ENCODE measurements at places on chromosomes 6 and 20.
A peak's percentile ranks its signal among the peaks of the same experiment; 100 is the strongest.

DNA sequence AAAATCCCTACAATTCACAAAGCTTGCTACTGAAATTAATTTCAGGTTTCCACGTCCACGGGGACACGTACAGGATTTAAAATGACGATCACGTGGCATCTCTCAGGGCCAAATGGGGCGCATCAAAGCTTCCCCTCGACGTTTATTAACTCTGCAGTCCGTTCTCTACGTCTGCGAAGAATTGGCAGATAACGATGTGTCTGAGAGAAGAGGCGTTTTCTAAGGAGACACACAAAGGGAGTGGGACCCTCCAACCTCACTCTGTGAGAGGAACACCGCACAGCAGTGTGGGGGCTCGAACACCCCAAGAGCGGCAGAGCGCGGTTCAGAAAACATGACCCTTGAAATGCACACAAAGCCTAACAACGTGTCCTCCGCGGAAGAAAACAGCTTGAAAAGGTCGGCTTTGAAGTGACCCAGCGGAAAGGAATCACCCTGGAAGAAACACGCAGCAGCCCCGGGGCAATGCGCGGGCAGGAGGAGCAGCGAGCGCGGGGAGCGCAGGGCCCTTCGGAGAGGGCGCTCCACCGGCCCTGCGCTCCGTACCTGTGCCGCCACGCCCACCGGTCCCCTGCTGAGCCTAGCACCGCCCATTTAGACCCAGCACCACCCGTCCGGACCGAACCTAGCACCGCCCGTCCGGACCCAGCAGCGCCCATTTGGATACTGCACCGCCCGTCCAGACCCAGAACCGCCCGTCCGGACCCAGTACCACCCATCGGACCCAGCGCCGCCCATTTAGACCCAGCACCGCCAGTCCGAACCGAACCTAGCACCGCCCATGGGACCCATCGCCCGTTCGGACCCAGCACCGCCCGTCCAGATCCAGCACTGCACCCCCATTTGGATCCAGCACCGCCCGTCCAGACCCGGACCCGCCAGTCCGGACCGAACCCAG is 1.1 kb upstream of the AFDN start:
- DNase-seq: peak; percentile 31

DNA sequence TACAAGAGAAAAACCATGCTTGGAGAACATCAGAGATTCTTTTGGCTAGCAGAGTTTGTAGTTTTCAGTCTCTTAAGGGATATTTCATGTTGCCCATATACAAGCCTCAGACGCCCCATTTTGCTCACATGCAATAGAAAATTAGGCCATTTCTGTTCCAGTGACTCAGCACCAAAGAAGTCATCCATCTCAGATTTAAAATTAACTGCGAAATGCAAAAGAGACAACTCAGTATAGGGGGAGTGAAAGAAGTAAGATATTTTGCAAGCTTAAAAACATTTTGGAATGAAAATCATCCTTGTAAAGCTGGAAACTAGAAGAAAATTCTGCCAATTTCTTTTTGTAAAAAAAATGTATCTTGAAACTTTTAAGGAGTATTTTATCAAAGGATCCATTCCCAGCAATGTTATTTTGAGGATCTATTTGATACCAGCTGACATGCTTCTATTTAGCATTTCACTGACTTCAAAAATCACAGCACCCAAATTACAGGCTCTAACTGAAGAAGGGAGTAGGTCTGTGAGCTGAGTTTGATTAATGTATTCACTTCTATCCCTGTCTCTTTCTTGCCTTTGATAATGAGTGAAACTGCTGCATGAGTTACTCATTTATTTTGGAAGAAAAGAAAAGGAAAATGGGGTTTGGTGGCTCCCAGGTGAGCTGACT is 223.7 kb upstream of the SULF2 start:
- no peak for DNase-seq

DNA sequence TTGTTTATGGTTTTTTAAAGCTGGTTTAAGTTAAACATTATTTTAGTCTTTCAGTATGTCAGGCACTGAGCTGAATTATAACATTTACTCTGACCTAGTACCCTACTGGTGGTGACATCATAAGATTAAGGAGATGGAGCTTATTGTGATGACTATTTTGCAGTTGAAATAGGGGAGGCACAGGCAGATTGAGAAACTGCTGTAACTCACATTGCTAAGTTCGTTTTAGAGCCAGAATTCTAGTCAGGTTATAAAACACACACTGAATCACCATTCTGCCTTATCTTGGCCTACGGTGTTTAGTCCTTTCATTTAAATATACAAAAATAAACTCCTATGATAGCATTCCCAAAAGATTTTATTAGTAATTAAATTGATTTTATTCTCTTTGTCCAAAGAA is 584.1 kb downstream of the TFAP2A start:
- no peak for DNase-seq

- DNase-seq: no peak
These were observed 8.3 kb downstream of the FAM110A start for GRCh38 chr20:841568-842546.

GRCh38 chr6:21844120-21844917 is 250.8 kb downstream of the SOX4 start:
- DNase-seq: no peak

- DNase-seq: no peak
These were observed 263.2 kb upstream of the NT5E start for GRCh38 chr6:85186546-85187175.

DNA sequence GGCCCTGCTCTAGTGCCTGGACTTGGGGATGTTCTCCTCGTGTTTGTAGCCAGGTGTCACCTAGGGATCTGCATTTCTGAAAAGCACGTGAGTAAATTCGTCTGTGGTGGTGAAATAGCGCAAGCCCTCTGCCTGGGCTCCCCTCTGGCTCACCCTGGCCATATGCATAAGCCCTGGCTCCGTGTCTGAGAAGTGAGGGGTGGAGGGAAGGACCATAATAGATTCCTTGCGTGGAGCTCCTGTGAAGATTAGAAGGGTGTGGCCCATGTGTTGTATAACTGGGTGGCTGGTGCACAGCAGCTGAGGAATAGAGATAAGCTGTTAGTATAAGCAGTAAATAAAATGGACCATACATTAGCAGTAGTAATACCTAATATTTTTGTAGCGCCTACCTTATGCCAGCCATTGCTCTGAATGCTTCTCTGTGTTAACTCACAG is 4.8 kb downstream of the BCAS1 start:
- no peak for DNase-seq

- no peak for DNase-seq
These were observed 119.7 kb downstream of the BCKDHB start for GRCh38 chr6:80226151-80226550.

DNA sequence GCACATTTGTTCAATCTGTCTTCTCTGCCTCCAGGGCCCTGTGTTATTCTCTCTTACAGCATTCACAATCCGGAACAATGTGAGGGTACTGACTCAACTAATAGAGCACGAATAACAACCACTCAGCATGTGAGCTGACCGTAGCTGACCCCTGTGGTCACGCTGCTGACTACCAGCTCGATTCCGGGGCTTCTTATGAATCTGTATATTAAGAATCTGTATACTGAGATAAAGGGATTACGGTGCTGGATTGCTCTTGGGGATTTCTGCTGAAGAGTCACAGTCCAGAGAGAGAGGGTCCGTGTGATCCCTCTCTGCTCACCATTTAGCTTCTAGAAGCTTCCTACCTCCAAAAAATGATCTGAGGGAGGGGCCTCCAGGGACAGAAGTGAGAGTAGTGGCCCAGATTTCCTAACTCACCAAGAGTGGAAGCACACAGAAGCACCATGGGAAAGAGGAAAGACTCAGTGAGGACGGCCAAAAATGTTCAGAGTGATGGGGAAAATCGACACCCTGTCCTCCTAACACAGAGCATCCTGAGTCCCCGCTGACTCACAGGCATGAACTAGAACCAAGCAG is 156.2 kb downstream of the THBS2 start:
- DNase-seq: no peak

DNA sequence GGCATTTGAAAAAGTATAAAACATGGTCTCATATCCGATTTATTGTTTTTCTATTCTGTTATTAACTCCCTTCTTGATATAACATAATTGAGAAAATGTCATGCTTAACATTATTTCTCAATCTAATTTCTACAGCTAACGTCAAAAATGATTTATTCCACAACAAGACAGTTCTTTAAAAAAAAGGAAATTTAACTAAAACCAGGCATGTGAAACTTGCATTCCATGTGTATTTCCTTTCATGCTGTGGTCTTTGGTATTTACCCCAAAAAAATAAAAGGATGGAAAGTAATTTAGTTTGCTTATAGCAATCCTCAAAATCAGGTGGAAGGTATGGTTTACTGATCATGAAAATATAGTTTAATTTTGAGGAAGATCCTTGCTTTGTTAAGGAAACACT is 142.8 kb downstream of the COL21A1 start:
- DNase-seq: no peak

DNA sequence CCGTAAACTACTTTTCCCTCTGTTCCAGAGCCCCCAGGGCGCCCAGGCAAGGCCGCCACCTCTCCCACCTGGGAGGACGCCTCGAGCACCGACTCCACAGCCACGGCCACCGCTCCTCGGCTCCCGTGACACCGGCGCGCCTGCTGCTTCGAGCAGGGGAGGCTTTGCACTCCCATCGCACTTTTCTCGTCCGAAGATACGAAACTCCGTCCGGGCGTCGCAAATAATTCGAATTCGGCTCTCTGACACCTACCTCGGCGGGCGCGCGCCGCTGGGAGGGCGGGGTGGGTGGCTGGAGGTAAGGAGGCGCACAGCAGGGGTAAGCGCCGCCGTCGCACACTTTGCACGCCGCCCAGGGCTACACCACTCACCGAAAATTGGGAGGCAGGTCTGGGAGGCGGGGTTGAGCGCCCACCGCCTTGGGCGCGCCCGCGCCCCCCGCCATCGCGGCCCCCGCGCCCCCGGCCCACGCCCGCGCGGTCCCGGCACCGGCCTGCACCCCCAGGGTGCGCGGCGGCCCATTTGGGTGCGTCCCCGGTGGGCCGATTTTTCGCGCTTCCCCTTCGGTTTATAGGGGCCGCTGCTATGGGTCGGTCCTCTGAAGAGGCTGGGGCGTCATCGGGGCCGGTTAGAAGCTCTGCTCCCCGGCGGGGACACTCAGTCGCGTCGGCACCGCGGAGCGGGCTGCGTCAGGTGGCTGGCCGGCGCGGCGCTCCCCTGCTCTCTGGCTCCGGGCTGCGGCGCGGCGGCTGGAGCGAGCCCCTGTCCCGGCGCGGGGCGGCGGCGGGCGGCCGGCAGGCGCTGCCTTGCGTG is 36.2 kb downstream of the GNAS start:
- DNase-seq: peak; percentile 89

DNA sequence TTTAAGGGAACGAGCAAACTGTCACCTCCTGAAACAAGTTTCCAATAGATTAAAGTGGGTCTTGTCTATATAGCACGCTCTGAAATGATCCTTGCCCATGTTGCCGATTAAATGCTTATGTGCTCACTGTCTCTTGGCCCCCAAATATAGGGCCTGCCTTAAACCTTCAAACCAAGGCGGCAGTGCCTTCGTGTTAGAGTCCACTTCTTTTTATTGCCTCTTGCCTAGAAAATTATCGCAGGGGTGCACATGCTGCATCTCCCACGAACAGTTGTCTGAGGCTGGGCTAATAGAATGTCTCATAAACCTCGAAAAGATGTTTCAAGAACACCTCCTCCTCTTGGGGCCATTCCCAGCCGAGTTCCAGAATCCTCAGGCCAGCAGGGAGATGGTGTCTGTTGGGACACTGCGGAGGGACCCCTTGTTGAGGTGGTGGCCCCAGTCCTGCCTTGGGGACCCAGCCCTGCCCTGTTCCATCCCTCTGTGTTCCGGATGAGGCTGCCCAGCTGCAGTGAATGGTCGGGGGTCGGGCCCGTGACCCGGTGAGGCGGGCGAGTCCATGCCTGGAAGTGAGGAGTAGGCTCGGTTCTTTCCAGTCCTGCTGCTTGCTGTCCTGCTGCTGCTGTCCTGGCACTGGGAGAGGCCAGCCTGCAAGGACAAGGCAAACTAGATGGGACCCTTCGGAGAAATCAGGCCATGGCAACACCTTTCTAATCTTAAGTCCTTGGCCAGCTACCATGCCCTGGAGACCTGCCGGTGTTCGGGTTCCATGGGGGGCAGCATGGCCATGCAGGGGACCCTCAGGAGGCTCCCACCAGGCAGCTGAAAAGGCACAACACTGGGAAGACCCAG is 34.7 kb upstream of the SLCO4A1 start:
- no peak for DNase-seq

DNA sequence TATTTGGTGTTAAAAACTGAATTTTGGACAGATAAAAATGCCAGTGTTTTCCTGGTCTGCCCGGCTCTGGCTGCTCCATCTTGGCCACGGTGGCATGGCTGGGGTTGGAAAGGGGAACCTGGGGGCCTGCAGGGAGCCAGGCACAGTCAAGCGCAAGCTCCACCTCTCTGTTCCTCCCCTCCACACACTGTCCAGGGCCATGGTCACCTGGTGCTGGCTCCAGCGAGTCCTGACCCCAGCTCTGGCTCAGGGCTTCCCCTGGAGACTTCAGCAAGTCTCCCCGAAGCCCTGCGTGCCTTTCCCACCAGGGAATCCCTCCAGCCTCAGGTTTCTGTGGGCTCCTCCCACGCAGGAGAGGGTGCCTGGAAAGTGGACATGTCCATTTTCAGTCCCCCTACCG is 298.5 kb downstream of the QKI start:
- no peak for DNase-seq

DNA sequence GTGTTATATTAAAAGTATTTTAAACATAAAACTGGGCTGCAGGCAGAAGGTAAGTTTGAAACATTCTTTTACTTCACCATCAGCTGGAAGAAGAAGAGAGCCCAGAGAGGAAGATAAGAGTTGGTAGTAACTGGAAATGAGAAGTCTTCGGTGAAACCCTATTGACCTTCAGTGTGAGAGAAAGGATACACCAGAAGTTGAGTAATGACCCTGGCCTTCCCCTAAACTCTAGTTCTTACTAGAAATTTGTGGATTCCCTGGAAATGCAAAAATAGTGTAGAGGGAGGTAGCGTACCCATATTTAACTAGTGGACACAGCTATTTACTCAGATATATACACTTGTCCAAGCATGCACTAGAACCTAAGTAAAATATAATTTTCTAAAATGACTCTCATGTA is 8.0 kb upstream of the EPM2A start:
- DNase-seq: no peak

- no peak for DNase-seq
These were observed 77.0 kb downstream of the SULF2 start for GRCh38 chr20:47708140-47708807.

DNA sequence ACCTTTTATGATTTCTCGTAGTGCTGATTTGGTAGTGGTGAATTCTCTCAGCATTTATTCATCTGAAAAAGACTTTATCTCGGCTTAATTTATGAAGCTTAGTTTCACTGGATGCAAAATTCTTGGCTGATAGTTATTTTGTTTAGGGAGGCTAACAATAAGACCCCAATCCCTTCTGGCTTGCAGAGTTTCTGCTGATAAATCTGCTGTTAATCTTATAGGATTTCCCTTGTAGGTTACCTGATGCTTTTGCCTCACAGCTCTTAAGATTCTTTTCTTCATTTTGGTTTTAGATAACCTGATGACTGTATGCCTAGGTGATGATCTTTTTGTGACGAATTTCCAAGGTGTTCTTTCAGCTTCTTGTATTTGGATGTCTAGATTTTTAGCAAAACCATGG is 388.7 kb downstream of the UTRN start:
- DNase-seq: no peak

- no peak for DNase-seq
These were observed 32.6 kb downstream of the SERINC1 start for GRCh38 chr6:122438975-122439374.

GRCh38 chr6:30763155-30763617 is 18.8 kb upstream of the IER3 start:
- DNase-seq: no peak

Measured in CD4-positive, alpha-beta T cell treated with Interleukin-12 subunit alpha and Interleukin-12 subunit beta, for 1 hour (primary cell).